SK-N-SH (cell line): ENCODE measurements at places on chromosomes 6 and 20. TPM values are rescaled to one million over a fixed set of nuclear protein-coding genes. Genes with fewer than 3 reads are reported as not detected.
A peak's percentile ranks its signal among the peaks of the same experiment; 100 is the strongest.

The GRM1 gene
- 0.03 and 0.05 TPM in 2 replicates for polyA plus RNA-seq

The BHLHE23 gene
- polyA plus RNA-seq = not detected in 2 replicates

GRCh38 chr6:158715330-158716311 lies 65.8 kb downstream of the SYTL3 start:
- no peak for DNase-seq

- peak; percentile 83 for DNase-seq
Observed at GRCh38 chr6:13710552-13711323, 897 bp downstream of the RANBP9 start.

DNA sequence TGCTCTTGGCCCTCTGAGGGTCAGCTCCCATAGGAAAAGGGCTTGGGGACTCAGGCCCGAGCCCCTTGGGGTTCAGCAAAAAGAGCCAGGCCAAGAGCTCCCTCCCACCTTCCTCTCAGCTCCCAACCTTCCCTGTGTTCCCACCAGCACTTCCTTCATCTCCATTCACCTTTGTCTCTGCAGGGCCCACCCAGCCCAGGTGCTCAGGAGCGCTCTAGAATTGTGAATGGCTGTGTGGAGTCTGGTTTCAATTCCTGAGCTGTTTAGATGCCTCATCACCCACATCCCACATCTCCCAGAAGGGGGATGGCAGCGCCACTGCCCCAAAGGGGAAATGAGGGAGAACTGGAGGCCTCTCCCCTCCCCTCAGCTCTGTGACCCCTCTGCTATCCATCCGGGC lies 7.7 kb downstream of the GRM4 start:
- no peak for DNase-seq

DNA sequence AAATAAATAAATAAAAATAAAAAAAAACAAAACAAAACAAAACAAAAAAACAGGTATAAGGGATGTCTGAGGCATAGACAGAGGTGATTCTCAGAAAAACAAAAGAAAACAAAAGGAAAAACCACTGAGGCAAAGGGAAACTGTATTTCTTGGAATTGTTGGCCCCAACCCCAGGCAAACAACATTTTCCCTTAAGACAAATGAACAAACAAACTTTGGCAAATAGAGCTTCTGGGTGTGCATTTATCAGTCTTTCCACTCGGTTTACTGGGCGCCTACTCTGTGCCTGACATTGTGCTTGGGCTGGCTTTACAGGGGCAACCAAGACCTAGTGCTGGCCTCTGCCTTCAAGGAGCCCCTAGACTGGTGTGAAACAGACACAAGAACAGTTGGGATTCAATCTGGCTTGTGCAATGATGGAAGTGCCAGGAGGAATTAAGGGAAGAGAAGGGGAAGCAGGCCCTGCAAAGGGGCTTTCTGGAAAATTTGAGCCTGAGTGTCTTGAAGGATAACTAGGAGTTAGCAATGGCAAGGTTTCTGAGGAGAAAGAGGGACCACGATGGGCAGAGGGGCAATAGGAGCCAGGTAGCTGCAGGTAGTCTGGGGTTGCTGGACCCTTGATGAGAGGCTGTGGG lies 33.8 kb upstream of the IER3 start:
- DNase-seq = no peak
